Ammon's horn (tissue), 1 donor: ENCODE measurements at places on chromosomes 5 and 9.

GRCh38 chr5:158707534-158707933 is 392.2 kb downstream of the EBF1 start:
- DNase-seq = no peak

GRCh38 chr5:1535646-1536045 is 11.9 kb upstream of the LPCAT1 start:
- no peak for DNase-seq

DNA sequence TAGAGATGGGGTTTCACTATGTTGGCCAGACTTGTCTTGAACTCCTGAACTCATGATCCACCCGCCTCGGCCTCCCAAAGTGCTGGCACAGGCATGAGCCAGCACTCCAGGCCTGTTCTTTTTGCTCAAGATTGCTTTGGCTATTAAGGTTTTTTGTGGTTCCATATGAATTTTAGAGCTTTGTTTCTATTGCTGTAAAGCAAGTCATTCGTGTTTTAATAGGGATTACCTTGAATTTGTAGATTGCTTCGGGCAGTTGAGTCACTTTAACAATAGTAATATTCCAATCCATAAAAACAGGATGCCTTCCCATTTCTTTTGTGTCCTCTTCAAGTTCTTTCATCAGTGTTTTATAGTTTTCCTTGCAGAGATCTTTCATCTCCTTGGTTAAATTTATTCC is 22.1 kb downstream of the C6 start:
- DNase-seq = no peak

GRCh38 chr5:58153255-58153654 is 306.6 kb downstream of the PLK2 start:
- no peak for DNase-seq

- DNase-seq = no peak
These were observed 235.4 kb downstream of the DOCK8 start for GRCh38 chr9:450057-450456.

- DNase-seq = no peak
These were observed 87.0 kb downstream of the ACTL7B start for GRCh38 chr9:108768744-108769143.
